ENCODE measurements at places on chromosomes 3 and 15. TPM values are rescaled to one million over a fixed set of nuclear protein-coding genes. Genes with fewer than 3 reads are reported as not detected.

POPDC2 gene
- 0.56 TPM for total RNA-seq

HYAL1 gene
- total RNA-seq: 0.96 TPM

KNG1 gene
- not detected for total RNA-seq

RAD51 gene
- 1.1 TPM for total RNA-seq

HIGD2B gene
- total RNA-seq: not detected
